ENCODE measurements at places on chromosomes 3 and 15.

DNA sequence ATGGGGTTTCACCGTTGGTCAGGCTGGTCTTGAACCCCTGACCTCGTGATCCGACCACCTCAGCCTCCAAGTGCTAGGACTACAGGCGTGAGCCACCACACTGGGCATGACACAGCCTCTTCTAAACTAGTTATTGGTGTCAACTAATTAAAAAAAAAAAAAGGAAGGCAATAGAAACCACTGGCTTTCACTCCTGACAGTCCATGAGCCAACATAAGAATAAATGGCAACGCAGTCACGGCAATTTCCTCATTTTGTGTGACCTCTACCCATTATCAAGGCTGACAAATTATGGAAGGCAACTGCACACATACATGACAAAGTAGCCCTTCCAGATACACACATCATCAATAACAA, 5.9 kb downstream of the ARHGEF3 start:
- no peak for DNase-seq

GRCh38 chr3:147574621-147575020, 165.5 kb downstream of the ZIC1 start:
- no peak for DNase-seq

- DNase-seq = no peak
These were observed at the start of gene CCDC54 for GRCh38 chr3:107377151-107377550. Gene CCDC54 (plus strand): TSS chr3:107377439. CDS start chr3:107377588, 149 bp downstream.

DNA sequence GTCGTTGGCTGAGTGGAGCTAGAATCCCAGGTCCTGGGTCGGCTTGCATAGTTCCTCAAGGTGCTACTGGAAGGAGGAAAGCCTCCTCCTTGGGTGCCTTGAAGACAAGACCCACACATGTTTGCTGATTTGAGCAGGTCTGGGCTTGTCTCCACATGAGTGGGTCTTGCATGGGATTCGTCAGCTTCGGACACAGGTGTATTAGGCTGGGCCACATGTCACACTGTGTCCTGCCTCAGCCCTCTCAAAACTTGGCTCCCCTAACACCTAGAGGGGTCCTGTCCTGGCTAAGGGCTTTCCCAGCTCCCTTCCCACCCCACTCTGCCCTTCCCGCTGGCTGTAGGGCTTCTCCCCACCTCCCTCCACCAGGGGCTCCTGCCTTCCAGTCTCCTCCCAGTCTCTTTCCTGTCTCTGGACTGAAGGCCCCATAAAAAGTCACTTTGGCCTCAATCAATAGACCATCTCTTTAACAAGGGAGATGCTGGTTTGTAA, 73.0 kb upstream of the ADPGK start:
- DNase-seq = no peak

DNA sequence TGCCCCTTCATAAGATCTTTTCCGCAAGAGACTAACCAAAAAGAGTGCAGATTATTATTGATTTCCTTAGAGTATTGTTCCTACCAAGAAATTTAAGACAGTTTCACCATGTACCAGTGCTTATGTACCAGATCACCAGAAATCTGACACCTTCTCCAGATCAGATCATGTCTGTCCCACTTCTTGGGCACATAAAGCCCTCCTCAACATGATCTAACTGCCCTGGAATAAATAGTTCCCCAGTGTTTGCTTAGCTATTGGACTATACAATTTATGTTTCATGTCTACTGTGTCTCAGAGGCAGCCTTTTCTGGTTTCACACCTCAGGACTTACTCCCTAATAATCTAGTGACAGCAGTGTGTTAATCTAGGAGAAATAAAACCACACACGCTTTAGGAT, 46.8 kb downstream of the NME9 start:
- DNase-seq = no peak

- DNase-seq = no peak
These were observed 128.3 kb upstream of the BFSP2 start for GRCh38 chr3:133271539-133271938.

DNA sequence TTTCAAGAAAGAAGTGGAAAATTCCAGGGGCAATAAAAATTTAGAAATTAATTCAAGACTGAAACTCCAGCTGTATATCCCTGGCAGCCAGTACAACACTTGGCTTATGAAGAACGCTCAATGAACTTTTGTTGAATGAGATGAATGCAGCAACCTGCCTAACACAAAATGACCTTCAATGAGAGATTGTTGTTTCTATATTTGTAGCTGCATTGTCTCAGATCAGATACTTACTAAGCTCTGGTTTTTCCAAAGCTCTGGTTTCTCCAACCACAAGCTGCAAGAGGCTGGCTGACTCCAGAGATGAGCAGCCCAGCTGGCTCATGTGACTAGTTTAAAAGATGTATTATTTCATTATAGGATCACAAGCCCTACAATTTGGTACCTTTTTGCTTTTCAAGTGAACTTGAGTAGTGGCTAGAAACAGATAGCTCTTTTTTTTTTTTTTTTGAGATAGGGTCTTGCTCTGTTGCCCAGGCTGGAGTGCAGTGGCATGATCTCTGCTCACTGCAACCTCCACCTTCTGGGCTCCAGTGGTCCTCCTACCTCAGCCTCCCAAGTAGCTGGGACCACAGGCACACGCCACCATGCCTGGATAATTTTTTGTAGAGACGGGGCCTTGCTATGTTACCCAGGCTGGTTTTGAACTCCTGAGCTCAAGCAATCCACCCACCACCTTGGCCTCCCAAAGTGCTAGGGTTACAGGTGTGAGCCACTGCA, 57.4 kb downstream of the UMPS start:
- DNase-seq = no peak

GRCh38 chr15:57282686-57283085, 93.6 kb upstream of the CGNL1 start:
- no peak for DNase-seq

DNA sequence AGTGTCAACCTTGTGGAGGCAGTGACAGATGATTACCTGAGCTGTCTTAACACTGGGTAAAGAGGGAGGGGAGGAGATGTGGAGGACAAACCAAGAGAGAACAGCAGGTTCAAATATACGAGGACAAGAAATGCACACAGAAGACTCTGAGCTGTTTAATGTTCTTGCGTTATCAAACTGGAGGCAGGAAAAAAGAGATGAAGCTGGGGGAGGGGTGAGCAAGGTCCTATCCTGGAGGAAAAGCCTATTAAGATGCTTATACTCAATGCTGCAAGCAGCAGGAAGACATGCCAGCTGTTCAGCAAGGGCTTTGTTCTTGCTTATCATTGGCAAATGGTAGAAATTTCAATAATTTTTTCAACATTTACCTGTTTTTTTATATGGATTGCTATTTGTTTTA, 345.7 kb upstream of the TRIM42 start:
- no peak for DNase-seq

DNA sequence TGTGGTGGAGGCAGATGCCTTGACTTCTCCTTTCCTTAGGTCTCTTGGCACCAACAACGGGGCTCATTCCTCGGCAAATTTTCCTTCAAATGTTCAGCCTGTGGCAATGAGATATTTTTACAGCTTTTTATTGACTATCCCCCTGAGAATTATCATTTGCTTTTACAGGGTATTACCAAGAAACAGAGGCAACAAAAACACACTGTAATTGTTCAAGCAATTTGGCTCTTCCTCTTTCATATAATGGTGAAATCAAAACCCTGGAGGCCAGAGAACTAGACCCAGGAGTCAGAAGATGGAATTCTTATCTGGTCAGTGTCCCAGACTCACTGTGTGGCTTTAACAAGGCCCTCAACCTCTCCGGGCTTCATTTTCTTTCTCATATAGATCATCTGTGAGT, 40.1 kb downstream of the TRIM42 start:
- no peak for DNase-seq
